Stimulated activated CD8-positive, alpha-beta memory T cell treated with anti-CD3 and anti-CD28 coated beads, Interleukin-4, amount 100 ng/mL, for 1 hour (primary cell): ENCODE measurements at places on chromosomes 7 and 10.

- DNase-seq: no peak
These were observed 339.1 kb downstream of the ATRNL1 start for GRCh38 chr10:115432188-115432819.

GRCh38 chr10:27658788-27659187, 86.8 kb downstream of the MKX start:
- DNase-seq: no peak

DNA sequence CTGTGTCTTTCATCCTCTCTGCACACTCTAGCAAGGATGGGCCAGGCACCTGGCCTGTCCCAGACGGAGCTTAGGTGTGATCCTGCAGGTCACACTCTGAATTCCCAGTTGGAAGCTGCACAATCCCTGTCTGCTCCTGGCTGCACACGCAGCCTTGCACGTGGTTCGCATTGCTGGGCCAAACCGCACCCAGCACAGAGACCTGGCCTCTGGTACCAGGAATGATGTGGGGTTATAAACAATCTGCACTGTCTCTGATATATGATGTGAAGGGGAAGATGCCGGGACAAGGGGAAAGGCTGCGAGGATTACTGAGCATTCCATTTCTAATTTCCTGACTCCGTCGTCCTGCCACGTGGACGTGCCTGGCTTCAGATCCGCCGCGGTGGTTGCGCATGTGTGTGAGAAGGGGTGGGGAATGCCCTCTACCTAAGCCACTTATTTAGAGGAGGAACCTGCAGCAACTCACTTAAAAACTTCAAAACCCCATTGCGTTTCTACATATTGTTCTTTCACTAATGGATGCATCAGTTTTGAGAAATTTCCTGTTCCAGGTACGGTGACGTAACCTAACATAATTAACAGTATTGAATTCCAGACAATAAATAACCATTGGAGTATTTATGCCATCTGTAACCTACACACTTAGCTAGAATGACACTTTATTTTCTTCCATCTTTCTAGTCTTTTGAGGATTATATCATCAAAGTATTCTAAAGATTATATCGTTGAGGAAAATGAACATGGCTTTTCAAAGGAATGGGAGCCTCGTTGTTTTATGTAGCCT, 559.7 kb upstream of the MGMT start:
- DNase-seq: no peak

DNA sequence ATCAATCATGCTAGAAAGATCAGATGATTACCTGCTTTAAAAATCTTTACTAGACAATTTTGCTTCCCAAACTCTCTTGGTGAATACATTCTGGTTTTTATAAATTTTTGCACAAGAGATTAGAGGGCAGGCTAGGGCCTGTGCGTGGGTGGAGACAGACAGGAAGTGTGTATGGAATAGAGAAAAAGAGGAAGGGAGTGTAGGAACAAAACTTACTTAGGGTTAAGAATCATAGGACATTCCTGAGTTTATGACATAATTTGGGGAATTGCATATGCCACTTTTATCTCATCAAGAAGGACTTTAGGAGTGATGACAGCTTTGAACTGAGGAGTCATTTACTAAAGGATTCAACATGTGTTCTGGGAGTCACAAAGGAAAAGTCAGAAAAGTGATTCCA, 31.3 kb downstream of the LAMB1 start:
- DNase-seq: no peak

DNA sequence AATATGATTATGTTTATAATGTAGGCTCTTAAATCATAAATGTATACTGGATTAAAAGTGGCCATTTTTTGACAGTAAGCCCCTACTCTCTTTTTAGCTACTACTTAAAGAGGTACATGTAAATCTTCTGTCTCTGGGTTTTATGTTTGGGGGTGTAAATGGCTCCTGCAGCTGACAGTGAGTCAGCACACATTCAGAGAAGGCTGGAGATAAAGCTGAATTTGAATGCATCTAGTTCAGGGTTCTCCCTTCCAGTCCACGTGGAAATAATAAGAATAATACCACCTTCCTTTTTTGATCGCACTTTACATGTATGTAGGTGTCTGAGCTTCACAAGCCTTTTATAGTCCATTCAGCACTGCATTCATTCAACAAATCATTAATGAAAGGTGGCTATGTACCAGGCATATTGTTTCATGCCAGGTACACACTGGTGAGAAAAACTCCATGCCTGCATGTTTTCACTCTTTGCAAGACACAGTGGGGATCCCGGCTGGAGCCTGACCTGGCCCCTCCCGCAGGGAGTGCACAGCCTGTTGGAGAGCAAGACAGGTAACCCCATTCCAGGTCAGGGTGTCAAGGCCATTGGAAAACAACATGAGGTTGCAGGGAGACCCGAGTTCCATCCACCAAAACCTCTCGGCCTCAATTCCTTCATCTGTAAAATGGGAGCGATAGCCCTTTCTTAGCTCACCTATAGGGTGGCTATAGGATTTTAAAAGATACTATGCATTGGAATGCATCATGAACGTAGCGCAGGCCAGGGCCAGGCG, 107.5 kb upstream of the ANLN start:
- DNase-seq: no peak

- no peak for DNase-seq
These were observed 71.2 kb upstream of the COL13A1 start for GRCh38 chr10:69730251-69731156.

DNA sequence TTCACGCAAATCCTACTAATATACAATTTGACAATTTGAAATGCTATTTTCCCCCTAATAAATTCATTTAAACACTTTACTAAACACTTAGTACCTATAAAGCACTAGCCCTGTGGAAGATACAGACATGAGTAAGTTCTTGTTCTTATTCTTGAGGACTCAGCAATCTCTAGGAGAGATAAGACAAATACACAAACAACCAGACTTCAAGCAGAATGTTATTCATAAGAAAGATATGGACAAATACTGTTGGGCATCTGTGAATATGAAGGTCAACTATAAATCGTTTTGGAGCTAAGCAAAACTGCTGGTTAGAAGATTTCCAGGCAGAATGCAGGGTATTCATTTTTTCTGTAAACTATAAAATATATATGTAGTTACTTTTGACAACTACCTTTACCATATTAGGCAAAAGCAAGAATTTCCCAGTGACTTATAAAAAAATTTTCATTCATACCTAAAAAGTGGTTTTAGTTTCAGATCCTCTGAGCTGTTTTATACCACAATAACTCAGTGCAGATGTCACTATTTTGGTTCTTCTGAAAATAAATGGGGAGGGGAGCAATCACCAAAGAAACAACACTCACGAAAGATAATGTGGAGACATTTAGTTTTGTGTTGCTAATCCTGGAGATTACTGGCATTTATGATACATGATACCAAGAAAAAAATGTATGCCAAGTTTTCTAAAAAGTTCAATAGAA, 3.8 kb downstream of the VPS41 start:
- no peak for DNase-seq

DNA sequence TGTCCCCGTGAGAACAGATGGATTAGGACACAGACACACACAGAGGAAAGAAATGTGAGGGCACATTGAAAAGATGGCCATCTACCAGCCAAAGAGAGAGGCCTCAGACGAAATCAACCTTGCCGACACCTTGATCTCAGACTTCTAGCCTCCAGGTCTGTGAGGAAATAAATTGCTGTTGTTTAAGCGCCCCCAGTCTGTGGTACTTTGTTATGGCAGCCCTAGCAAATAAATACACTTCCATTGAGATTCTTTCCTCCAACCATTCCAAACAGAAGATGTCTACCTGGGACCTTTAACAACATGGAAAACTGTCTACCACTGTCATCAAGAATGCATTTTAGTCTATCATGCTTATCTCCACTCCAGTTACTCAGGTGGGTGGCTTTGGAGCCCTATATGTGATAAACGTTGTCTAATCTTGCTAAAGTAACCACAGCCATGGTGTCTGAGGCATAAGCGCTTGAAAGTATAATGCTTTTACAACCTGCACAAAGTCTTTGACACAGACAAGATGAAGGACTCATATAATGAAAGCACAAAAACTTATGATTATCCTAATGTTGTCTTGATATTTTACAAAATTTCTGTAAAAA, 244.3 kb downstream of the MTERF1 start:
- DNase-seq: no peak

DNA sequence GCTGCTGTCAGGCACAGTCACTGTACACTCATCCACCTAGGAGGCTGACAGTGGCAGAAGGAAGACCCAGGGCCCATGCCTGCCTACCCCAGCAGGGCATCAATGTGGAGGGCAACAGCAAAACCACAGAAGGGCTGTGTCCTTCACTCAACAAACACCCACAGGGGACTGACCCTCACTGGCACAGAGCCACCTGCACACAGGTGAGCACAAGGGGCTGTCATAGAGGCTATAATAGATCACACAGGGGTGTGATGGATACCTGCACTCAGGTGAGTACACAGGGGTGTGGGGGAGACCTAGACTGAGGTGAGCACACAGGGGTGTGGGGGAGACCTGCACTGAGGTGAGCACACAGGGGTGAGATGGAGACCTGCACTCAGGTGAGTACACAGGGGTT, 132.8 kb upstream of the TCERG1L start:
- no peak for DNase-seq

- DNase-seq: peak; percentile 57
These were observed 145.3 kb downstream of the CELF2 start for GRCh38 chr10:11162828-11163599.

DNA sequence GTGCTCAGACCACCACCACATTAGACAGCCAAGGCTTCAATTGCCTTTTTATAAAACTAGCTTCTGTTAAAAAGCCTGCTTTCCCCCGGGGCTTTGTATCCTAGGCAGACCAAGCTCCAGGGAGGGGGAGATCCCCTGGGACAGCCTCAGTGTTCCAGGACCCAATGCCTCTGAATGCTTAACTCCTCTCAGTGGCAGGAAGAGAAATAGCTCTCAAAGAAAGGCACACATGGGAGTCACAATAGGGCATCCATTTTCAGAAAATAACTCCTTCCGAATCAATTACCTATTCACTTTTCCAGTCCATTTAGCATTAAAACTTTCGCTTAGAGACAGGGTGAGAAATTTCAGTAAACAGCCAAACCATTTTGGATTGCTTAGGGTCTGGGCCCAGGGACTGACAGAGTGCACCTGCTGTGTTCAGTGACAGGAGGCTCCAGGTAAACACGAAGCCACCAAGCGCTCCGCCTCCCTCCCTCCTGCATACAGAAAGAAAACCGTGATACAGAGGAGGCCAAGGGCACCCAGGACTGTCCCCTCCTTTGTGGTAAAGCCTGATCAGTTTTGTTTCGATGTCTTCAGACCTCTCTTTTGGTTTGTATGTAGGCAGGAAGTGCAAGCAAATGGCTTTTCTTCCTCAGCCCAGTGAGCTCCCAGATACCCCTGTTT, 599.7 kb downstream of the KCNMA1 start:
- no peak for DNase-seq

GRCh38 chr10:103671126-103671895, 177.8 kb downstream of the NEURL1 start:
- DNase-seq: no peak

DNA sequence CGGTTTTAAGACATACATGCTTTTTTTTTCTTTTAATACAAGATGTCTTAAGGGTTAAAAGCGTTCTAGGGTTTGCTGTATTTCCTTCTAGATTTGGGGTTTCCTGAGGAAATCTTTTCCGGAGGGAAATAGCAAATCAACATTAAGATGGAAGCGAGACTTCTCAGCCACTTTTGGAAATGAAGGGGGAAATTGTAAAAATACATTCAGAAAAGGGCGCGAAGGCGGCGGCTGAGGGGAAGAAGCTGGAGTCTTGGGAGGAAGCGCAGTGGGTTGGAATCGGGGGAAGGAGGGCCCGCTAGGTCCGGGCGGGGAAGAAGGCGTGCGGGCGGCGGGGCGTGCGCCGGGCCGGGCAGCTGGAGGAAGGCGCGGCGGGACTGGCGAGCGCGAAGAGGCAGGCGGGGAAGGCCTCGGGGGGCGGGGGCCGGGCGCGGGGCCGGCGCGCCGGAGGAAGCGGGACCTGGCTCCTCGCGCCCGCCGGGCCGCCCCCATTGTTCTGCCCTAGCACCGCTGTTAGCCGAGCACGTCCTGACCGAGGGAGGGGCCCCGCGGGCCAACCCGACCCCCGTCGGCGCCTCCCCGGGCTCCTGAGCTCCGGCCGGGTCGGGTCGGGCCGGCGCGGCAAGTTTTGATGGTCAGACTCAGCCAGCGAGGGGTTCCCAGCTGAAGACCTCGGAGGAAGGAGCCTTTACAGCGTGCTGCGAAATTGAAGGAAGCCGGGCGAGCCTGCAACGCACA, 1.5 kb upstream of the SKIDA1 start:
- no peak for DNase-seq

GRCh38 chr7:87479951-87480350, 4.5 kb upstream of the ABCB4 start:
- DNase-seq: no peak

DNA sequence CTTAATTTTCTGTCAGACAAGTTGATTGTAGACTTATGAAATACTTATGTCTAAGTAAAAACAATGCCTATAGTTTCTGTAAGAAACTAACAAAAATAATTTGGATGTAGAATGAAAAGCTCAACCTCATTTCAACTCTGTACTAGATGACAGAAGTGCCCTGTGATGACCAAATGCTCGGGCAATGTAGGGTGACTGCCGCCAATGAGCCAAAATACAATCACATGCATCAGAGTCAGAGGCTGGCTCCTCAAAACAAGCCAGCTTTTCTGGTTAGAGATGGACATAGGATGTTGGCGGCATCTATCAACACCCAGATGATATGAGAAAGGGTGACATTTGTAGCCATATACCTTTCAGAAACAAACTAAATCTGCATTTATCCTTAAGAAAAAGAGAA, 23.9 kb downstream of the LMOD2 start:
- DNase-seq: no peak

DNA sequence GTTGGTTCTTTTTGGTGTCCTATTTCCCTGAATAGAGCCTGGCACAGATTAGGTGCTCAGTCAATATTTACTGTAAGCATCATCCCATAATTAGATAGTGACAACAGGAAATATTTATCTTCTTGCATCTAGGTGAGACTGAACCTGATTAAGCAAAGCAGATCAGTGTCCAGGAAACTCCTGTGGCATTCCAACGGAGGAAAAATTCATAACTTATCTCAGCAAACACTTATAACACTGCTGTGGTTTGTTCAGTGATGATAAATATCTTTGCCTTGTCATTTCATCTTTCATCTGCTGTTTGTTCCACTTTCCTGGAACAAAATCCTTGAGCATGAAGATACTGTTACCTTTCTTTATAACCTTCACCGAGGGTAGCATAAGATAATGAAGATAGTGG, 1160.3 kb upstream of the AUTS2 start:
- DNase-seq: no peak

- DNase-seq: no peak
These were observed 932 bp downstream of the ESYT2 start for GRCh38 chr7:158828133-158829020.

DNA sequence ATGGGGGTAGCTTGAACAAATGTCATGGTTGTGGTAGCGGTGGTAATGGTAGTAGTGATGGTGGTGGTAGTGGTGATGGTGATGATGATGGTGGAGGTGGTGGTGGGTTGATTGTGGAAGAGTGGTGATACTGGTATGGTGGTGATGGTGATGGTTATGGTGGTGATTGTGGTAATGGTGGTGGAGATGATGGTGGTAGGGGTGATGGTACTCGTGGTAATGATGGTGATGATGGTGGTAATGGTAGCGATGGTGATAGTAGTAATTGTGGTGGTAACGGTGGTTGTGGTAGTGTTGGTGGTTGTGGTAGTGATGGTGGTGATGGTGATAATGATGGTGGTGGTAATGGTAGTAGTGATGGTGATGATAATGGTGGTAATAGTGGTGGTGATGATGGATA, 65.7 kb upstream of the SDK1 start:
- DNase-seq: no peak
